Camera-type eye (tissue), 1 donor: ENCODE measurements at places on chromosomes 12 and 14. TPM values are rescaled to one million over a fixed set of nuclear protein-coding genes. Genes with fewer than 3 reads are reported as not detected.

Gene FGD6
- total RNA-seq, result 23.4 TPM

Gene KDM5A
- total RNA-seq, result 98.4 TPM

Gene DAO
- total RNA-seq, result not detected

Gene CHGA
- total RNA-seq, result 23.0 TPM

Gene CALCOCO1
- total RNA-seq, result 168 TPM

Gene PRB2
- total RNA-seq, result not detected

Gene RPGRIP1
- total RNA-seq, result 32.9 TPM

Gene KRT75
- total RNA-seq, result 0.71 TPM
